ENCODE measurements at places on chromosomes 16 and 17.
A peak's percentile ranks its signal among the peaks of the same experiment; 100 is the strongest.

GRCh38 chr17:82348866-82349265 is 10.2 kb upstream of the TEX19 start:
- DNase-seq, result no peak

DNA sequence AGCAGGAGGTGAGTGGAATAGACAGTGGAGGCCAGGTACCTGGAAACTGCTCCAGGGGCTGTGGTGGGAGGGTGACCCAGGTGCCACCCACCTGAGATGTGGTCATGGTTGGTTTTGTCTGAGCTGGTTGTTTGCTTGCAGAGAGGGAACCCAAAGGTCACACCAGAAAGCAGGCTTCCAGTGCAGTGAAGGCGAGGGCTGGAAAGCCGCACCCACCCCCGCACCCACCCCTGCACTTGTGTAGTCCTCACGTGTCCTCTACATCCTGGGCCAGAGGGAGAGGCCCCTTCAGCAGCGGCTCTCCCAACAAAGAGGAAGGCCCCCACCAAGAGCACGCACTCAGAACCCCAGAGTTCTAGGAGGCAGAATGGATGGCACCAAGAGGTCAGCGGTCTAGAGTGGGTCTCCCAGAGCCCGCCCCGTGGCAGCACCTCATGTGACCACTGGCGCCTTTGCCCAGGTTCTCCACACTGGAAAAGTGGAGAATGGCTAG is 92.6 kb upstream of the CBX4 start:
- no peak for DNase-seq

DNA sequence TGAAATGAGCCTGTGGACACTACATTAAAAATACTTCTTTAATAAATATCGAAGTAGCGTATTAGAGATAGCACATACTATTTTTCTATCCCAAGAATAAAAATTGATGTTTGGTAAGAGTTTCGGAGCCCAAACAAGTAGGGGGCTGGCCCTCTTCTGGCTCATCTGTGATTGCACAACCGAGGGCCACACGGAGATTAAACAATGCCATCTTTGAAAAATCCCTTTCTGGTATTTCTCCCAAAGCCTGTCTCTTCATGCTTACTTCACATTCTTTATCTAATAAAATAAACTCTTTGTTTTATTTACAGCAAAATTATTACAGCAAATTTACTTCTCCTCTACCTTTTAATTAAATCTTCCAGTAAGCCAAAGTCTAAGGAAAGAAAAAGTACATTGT is 9.6 kb upstream of the MYH11 start:
- DNase-seq, result no peak

- no peak for DNase-seq
Observed at GRCh38 chr16:89112377-89113151, 18.9 kb downstream of the ACSF3 start.

GRCh38 chr17:73782641-73783381 is 138.6 kb upstream of the SDK2 start:
- DNase-seq, result no peak

- DNase-seq, result no peak
Observed at GRCh38 chr17:7825206-7825990, 8.6 kb upstream of the KDM6B start.

- DNase-seq, result no peak
Observed at GRCh38 chr16:17538927-17539326, 68.2 kb upstream of the XYLT1 start.

GRCh38 chr17:50835301-50836234 is at the start of gene WFIKKN2:
Gene WFIKKN2 (plus strand): TSS chr17:50835586. CDS start chr17:50835938, 352 bp downstream.
- no peak for DNase-seq

DNA sequence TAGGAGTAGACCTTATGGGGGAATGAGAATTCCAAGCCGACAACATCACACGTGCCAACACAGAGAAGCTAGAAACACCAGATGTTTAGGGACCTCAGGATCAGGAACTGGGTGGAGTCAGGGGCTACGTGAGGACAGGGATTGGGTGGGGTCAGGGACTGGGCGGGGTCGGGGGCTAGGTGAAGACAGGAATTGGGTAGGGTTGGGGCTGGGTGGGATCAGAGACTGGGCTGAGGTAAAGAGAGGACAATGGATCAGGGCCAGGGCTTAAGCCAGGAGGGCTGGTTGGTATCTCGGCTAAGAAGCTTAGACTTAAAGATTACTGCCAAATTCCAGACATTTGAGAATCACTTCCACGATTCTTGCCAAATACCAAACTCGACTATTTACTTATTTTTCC is 11.6 kb downstream of the TEKT5 start:
- no peak for DNase-seq

GRCh38 chr17:66276328-66276937 is 26.0 kb upstream of the PRKCA start:
- no peak for DNase-seq

DNA sequence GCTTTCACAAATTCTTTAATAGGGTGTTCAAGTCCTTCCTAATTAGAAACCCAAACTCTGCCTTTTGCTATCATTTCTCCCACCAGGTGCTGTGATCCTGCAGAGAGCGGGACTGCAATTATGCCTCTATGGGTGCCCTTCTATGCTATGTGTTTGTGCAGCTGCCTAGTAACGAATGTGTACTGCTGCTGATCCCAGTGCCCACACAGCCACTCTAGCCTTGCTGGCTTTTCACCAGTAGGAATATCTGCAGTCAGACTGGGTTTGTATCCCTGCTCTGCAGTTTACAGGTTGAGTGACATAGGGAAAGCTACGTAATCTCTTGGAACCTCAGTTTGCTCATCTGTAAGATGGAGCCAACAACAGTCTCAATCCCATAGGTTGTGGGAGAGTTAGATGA is 179.6 kb upstream of the IRX3 start:
- DNase-seq, result peak; percentile 22

DNA sequence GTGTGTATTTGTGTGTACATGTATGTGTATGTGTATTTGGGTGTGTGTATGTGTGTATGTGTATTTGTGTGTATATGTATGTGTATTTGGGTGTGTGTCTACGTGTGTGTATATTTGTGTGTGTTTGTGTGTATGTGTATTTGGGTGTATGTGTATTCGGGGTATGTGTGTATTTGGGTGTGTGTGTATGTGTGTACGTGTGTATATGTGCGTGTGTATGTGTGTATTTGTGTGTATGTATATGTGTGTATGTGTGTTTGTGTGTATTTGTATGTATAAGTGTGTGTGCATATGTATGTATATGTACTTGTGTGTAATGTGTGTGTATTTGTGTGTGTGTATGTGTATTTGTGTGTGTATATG is 62.0 kb downstream of the HAPSTR1 start:
- DNase-seq, result no peak

- no peak for DNase-seq
Observed at GRCh38 chr17:61863801-61864126, 436 bp upstream of the BRIP1 start.

- DNase-seq, result no peak
Observed at GRCh38 chr17:55659661-55660060, 63.0 kb downstream of the TMEM100 start.

- peak; percentile 30 for DNase-seq
Observed at GRCh38 chr16:68800257-68800875, 43.0 kb upstream of the TANGO6 start.

DNA sequence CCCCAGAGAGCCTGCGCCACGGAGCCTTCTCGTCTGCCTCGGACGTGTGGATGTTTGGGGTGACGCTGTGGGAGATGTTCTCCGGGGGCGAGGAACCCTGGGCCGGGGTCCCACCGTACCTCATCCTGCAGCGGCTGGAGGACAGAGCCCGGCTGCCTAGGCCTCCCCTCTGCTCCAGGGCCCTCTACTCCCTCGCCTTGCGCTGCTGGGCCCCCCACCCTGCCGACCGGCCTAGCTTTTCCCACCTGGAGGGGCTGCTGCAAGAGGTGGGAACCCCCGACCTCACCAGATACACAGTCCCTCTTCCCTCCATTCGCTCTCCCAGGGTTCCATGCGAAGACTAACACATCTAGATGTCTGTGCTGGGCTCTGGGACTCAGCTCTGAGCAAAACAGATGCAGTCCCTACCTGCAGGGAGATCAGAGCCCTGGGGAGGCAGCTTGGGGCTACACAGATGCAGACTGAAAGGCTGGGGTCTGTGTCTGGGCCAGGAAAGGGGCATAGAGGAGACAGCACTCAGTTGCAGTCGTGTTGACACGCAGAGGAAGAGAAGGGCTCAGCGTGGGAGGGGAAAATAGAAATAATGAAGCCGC is 3.7 kb downstream of the TNK1 start:
- no peak for DNase-seq

DNA sequence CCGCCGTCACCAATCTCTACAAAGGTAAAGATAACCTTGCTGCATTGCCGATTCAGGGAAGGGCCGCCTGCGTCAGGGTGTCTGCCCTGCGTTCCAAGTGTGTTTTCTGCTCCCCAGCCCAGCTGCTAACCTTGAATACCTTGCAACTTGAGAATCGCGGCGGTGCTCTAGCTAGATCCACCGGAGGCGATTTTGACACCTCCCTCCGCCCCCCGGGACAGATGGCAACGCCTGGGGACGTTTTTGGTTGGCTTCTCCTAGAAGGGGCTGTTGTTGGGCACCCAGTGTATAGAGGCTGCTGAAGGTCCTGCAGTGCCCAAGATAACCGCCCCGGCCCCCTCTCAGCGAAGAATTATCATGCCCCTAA is 1.5 kb downstream of the HAPSTR1 start:
- peak; percentile 19 for DNase-seq

DNA sequence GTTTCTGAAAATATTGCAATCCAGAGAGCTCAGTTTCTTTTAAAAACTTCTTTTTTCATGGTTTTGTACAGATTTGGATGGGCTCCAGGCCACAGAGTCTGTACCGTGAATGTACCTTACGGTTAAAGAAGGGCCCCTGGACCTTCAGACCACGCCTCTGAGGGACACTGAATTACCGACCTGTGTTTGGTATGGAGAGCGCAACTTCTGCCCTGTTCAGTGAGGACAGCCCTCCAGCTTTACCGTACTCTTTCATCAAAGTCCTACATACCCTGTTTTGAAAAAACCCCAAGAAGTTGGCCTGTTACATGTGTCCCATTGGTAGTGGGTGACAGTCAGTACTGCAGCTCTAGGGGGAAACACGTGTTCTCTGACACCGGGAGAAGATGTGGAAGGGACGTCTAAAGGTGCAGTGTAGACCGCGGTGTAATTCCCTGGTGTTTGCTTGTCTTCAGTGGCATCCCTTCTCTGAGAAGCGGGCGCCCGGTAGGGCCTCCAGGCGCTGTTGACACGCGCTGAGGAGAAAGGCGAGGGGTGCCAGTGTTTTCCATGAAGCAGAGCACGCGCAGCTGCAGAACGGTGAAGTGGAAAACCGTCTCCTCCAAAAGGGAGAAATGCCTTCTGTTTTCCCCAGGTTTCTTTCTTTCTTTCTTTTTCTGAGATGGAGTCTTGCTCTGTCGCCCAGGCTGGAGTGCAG is 6.2 kb downstream of the PGS1 start:
- DNase-seq, result no peak

- no peak for DNase-seq
Observed at GRCh38 chr17:58703137-58703915, 10.9 kb downstream of the RAD51C start.

DNA sequence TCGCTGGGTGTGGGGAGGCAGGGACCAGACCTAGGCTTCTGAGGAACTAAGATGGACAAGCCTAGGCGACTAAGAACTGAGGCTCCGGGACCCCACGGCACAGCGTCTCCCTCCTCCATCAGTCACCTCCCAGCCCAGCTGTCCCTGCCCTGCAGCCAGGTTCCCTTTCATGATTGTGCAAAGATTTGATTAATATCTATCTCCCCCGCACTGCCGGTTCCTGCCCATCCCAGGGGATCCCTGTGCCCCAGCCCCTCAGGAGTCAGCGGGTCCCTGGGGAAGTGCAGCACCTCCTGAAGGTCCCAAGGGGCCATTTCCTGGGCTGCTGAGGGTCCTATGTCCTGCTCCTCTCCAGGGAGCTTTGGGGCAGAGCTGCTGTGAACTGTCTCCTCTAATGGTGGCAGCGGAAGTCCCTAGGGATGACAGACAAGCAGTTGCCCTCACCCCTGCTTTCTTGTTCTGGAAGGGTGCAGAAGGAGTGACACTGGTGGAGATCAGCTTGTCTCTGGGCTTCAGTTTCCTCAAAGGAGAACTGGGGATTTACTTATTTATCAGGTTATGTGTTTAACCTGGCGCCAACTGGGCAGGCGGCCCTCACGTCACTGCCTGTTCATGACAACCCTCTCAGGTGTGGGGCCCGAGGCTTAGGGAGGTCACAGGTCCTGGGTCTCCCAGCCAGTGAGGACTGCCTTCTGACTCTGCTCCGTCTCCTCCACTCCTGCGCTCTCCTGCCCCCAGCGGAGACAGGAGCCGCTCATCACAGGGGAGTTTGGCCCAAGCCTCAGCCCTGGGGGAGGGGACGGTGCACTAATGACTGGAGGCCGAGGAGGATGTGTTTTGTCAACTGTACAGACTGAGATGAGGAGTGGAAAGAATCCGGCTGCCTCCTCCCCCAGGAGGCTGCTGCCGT is 1.9 kb upstream of the C16orf74 start:
- DNase-seq, result peak; percentile 17

DNA sequence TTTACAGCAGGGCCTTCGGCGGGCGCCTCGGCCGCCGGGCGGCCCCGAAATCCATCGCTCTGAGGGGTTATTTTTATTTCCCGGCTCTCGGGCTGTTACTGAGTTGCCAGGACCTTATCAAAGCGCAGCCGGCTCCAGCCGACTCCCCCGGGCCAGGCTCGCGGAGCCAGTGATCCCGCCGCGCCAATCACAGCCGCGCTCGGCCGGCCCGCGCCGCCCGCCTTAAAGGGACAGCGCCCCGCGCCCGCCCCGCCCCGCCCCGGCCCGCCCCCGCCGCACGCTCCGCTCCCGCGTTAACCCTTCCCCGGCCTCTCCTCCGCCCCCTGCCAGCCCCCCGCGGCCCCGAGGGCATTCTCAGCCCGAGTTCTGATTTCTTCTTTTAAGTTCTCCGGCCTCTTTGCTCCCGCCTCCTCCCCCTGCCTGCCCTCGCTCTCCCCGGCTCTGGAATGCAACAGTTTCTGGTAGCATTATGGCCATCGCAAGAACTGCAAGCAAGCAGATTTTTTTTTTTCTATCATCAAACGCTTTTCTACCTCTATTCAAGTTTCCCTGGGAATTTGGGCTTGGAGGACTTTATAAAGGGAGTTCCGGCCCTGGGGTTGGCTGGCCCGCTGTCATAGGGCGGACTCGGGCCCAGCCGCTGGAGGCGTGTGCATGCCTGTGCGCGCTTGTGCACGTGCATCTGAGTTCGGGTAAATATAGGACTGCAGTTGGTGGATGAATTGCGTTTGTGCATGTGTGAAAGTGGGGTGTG is at the start of gene AXIN2:
Gene AXIN2, minus strand, starts transcription at position 197 of the 754 bp plus-strand sequence. CDS start 3,028 bp downstream, outside the sequence.
- DNase-seq, result no peak

- DNase-seq, result no peak
Observed at GRCh38 chr16:66121466-66121865, 245.0 kb upstream of the CDH5 start.

- no peak for DNase-seq
Observed at GRCh38 chr17:63265526-63265925, 180.6 kb downstream of the CYB561 start.

- no peak for DNase-seq
Observed at GRCh38 chr16:26740771-26741170, 326.0 kb upstream of the C16orf82 start.

All from NCI-H2029 treated with DMSO at 0.1 percent for 48 hours (cell line).